ENCODE measurements at places on chromosomes 6 and 20.

DNA sequence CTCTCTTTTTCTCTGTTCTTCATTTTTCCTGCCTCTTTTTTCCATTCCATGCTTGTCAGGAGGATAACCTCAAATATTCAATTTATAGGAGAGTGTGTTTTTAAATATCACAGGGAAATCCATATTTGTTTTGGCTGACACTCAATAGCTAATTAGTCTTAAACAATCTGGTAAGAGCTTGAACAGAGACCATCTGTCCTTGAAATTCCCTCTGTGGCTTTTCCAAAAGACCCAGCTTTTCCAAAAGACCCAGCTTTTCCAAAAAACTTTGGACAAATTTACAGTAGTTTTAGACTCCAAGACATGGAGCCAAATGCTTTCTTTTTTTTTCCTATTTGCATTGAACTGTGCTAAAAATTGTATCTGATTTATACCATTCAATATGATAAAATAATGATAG, 127.4 kb upstream of the FAM83B start:
- no peak for DNase-seq

DNA sequence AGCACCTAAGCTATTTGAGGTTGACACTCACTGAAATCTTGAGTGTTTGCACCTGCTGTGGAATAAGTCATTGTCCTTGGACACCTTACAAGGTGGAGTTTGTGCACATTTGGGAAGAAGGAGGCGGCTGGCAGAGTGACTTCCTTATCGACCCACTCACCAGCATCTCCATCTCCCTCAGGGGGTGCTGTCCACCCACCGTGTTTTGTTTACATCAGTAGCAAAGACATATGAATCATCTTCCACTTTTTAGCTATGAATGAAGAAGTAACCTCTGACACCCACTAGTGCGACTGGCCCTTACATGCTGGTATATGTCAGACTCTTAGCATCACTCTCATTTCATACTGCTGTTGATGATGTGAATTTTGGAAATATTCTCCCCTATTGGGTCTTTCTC, 119.5 kb upstream of the SGK1 start:
- DNase-seq = peak; percentile 58

GRCh38 chr20:46246559-46246958, 61.7 kb downstream of the CDH22 start:
- DNase-seq = no peak

DNA sequence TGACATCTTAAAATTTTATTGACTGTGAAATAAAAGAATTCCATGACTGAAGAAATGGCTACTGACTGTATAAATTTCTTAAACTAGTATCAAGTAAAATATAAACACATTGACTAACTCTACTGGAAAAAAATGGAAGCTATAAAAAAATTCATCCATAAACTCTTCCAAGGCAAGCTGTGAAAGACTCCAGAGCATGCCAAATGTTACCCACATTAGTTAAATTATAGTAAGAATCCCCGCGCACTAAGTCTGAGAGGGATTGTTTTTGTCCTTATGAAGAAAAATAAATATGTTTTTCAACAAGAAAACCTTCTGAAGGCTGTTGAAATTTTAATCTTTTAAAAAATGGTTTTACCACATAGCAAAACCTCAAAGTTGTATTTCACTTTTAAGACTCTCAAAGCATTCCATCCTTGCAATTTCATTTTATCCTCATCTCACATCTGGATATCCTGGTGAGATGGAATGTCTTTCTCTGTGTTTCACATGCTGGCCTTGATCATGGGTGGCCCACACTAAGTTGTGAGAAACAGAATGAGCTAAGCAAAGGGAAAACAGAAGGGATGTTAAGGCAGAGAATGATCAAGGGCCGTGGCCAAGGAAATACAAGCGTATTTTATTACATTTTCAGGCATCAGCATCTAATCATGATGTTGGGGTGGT, 732.5 kb downstream of the KIF16B start:
- no peak for DNase-seq

- DNase-seq = no peak
Measured at GRCh38 chr6:75084018-75084417, 121.8 kb downstream of the COL12A1 start.

DNA sequence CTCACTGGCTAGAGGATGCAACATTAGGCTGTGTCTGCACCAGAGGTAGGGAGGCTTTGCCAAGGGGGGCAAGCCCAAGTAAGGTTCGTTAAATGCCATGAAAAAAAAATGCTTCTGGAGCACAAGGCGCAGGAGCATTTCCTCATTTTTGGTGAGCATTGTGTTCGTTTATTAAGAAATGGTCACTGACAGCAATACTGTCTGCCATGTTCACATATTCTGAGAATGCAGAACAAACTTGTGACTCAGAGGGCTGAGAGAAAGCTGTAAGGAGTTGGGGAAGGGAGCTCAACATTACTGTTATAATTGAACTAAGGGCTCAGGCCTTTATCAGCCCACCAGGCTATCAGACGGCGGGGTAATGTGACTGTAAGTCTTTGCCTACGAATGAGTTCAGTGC, 465.4 kb upstream of the BTBD3 start:
- peak; percentile 57 for DNase-seq

DNA sequence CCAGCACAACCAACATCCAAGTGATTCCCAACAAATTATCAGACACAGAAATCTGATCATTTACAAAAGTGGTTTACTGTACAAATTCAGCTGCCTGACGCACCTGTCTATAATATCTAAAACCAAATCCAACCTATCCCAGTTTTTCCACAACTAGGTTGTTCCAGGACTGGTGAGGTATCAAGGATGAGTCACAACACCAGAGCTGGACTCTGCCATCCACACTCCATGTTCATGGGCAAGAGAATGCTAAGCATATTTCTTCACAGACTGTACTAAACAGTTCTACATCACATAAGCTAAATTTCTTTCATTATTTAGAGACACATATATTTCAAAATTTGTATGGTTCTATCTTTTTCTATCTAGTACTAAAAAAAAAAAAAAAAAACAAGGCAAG, 141.6 kb downstream of the BTBD9 start:
- DNase-seq = no peak

DNA sequence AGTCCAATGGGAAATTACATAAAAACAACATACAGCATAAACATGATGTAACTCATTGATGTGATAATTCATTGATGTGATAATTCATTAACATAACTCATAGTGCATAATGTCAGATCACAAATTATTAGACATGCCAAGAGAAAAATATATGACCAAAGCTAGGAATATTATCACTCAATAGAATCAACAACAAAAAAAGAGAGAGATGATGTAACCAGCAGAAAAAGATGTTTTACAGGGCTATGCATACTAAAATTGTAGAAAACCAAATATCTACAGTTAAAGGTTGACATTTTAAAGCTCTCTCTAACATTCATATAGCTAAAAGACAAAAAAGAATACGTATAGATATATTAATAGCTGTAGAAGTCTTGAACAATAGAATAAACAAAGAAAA, 1067.2 kb upstream of the ADGRB3 start:
- no peak for DNase-seq

GRCh38 chr6:28648035-28648877, 122.6 kb downstream of the GPX5 start:
- peak; percentile 82 for DNase-seq

- no peak for DNase-seq
Measured at GRCh38 chr6:125020385-125020784, 58.1 kb downstream of the RNF217 start.

DNA sequence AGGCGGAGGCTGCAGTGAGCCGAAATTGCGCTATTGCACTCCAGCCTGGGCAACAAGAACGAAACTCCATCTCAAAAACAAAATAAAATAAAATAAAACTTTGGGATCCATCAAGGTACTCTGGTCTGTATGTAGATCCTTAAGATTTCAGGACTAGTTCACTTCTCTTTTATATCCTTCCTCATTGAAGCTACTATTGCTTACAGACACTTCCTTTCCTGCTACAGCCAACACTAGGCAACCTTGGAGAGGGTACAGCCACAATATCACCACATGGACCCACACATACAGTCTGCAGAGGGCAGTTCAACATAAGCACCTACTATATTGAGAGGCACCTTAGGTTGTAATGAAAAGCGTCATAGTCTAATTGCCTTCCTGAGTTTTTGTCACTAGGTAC, 113.3 kb downstream of the ATXN1 start:
- DNase-seq = no peak

GRCh38 chr20:2162125-2162822, 60.6 kb downstream of the STK35 start:
- DNase-seq = no peak

DNA sequence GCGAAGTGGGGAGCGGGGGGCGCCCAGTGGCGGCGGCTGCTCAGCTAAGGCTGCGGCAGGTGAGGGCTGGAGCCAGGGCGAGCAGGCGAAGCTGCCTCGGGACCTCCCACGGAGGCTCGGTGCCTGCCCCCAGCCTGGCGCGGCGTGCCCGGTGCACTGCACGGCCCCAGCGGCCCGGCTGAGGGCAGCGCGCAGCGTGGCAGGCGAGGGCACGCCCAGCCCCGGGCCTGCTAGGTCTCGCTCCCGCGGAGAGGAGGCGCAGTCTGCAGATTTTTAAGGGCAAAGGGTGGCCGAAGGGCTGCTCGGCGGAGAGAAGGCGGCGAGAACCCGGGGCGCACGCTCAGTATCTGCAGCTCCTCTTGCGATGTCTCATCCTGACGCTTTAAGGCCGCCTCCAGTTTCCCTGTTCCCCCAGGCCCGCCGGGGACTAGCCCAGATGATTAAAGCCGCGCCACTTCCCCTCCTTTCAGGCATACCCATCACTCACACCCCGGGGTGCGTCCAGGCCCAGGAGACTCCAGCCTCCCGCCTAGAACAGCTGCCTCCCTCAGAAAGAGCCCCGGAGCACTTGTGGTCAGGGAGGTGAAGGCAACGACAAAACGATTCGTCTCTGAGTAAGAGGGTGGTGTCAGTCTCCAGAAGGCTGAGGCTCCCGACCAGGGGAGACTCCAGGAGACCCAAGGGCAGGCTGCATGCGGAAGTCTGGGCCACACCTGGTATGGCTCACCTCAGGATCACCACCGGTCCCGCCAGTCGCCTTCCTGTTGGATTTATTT, at the start of gene FERMT1:
Gene FERMT1, minus strand, starts transcription at position 158 of the 776 bp plus-strand sequence. CDS start 3,476 bp downstream, outside the sequence.
- peak; percentile 66 for DNase-seq

- DNase-seq = peak; percentile 93
Measured at GRCh38 chr6:32113386-32114352, 4.5 kb upstream of the TNXB start.

DNA sequence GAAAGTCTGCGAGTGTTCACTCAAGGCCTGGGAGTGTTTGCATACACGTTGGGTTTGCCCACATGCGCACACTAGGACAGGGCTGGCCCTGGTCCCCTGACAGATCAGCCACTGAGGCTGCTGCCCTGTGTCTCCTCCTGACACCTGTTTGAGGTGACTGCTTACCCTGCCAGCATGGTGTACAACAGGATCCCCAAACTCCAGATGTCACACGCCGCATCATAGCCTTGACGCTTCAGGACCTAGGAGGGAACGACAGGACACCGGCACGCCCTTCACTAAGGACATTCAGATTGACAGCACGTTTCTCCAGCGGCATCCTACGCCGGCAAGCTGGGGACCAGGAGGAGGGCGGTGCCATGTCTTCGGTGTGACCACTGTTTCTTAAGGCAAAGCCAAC, 37.0 kb upstream of the MPC1 start:
- DNase-seq = no peak

DNA sequence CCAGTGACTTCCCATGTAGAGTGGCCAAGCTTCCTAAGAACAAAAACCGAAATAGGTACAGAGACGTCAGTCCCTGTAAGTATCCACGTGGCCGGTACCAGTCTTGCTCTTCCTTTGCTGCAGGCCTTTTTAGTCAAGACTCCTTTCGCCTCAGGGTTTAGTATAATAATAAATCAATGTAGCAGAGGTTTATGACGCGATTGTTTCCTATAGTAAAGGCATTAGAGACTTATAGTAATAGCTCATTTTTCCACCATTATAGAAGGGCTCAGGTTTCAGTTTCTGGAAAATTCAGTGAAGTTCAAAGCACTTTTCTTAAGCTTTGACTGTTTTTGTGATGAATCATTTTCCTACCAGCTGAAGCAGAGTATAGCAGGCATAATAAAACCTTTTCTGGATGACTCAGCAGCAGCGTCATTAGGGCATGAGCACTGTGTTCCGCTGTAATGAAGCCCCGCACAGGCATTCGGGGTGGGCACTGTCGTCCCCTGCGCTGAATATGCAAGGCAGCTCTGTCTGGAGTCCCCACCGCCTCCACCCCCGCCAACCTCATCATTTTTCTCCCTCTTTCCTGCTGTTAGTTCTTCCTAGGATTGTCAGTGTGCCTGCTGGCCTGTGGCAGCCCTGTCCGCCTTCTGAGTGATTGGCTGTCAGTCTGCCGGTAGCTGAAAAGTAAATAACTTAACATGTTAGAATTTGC, 51.3 kb downstream of the PTPN1 start:
- DNase-seq = peak; percentile 98

- DNase-seq = no peak
Measured at GRCh38 chr6:30590509-30590908, 19.3 kb downstream of the ABCF1 start.

DNA sequence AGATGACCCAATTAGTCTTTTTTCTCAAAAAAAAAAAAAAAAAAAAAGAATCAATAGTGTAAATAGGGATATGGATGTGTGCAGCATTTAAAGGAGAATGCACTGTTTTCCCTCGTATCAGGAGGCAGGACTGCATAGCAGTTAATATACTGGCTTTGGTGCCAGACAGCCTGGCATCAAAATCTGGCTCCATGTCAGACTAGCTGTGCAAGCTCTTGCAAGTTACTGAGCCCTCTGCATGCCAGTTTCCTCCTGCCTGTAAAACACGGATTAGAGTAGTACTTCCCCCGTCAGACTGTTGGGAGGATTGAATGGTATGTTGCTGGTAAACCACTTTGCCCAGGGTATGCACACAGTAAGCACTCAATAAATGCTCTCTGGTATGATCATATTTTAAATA, 594.2 kb upstream of the CHD6 start:
- DNase-seq = no peak

- no peak for DNase-seq
Measured at GRCh38 chr20:58824843-58825242, 25.9 kb downstream of the GNAS-AS1 start.

GRCh38 chr6:144566868-144567615, 281.9 kb downstream of the UTRN start:
- no peak for DNase-seq
